BE2C (cell line): ENCODE measurements at places on chromosomes 6 and 20.

GRCh38 chr6:110951008-110951407, 7.5 kb upstream of the GTF3C6 start:
- no peak for DNase-seq

- no peak for DNase-seq
Observed at GRCh38 chr20:17488916-17489600, 42.1 kb downstream of the BFSP1 start.

- no peak for DNase-seq
Observed at GRCh38 chr20:23603321-23603720, 2.4 kb downstream of the CST9 start.

GRCh38 chr6:11179419-11180202, 52.9 kb downstream of the NEDD9 start:
- no peak for DNase-seq

- DNase-seq: peak; percentile 55
Observed at GRCh38 chr6:28803337-28803709, 120.5 kb downstream of the TRIM27 start.
